NCI-H2227 treated with DMSO at 0.1 percent for 48 hours (cell line): ENCODE measurements at places on chromosomes 6 and 20.

- DNase-seq = no peak
Measured at GRCh38 chr6:157225575-157225995, 97.7 kb downstream of the TMEM242 start.

DNA sequence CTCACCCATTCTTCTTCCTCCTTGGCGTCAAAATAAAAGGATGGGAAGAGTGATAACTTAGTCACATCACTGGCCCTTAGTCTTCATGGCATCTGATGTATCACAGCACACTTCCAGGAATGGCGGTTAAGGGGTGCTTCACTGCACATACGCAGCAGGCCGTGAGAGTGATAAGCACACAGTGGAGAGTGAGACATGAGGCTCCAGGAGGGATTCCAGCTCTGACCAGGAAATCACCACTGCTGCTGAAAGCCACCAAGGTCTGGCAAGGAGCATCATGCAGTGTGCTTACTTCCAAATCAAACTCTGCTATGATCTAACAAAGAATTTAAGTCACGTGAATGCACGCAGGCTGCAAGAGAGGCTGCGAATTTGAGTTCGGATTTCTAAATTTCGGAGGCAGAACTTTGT, 62.4 kb downstream of the ARID1B start:
- no peak for DNase-seq

DNA sequence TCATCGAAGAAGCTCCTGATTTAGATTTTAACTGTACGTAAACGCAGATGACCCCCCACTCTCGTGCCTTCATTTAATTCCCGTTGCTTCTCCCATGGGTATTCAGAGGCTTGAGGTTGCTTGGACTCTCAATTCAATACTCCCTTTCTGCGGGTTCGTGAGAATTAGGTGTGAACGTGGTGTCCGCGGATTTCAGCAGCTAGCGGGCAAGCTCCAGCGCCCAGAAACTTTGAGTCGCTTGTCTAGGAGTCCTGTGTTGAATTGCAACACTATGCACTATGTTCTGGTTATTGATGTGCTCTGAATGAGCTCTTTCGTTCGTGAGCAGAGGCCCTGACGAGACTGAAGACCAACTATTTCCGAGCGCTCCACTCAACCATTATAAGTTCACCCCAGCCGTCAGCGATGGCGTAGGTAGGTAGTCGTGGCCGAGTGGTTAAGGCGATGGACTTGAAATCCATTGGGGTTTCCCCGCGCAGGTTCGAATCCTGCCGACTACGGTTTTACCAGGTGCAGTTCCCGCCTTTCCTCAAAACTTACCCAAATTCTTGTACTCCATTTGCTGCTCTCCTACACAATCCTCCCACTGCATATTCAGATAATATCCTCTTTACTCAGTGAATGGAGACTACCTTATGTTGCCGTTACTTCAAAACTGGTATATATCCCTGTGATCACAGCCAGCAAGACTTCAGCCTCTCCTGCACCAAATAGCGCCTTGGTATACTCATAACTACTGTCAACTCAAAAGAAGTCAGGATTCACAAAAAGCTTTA, 72.6 kb upstream of the ZNF184 start:
- no peak for DNase-seq

GRCh38 chr6:9224539-9224938, 789.2 kb upstream of the SLC35B3 start:
- no peak for DNase-seq

DNA sequence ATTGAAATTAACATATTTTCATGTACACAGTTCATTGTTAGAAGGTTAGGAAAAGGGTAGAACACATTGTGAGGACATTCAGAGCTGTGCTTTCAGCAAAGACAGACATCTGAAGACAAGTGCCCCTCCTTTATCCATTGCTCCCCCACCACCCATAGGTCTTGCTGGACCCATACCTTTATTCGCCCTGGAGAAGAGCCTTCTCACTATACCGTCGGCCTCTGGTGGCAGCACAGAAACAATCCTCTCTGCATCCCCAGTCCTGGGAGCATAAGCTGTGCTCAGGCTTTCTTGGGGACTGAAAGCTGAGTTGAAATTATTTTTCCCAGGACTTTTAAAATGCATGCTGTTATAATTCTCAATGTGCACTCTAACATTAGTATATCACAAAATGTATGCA, 372.3 kb downstream of the EPHA7 start:
- no peak for DNase-seq

GRCh38 chr6:2232445-2232844, 13.0 kb downstream of the GMDS start:
- DNase-seq = no peak
